Stimulated activated CD8-positive, alpha-beta memory T cell treated with anti-CD3 and anti-CD28 coated beads, Interleukin-4, amount 100 ng/mL, for 1 hour (primary cell): ENCODE measurements at places on chromosomes 1 and 21.

- DNase-seq = no peak
These were observed 303.8 kb upstream of the SPAG17 start for GRCh38 chr1:118488787-118489186.

- no peak for DNase-seq
These were observed 11.2 kb upstream of the CAPZB start for GRCh38 chr1:19496527-19496874.

GRCh38 chr1:211735208-211736170, 60.1 kb upstream of the NEK2 start:
- no peak for DNase-seq

DNA sequence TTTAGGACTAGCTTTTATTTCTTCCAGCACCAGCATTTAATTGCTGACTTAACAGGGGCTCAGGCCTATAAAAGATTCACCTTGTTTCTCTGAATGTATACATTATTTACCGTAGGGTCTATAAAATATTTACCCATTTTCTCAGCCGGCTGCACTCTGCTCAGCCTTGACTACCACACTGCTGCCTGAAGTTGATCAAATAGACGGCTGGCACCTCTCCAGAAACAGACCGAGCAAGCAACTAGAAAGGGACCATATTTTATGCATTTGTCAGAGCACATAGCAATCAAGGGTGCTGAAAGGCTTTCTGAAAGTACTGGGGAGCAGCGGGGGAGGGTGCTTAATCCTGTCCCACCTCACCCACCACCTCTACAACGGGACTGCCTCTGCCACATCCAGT, 64.7 kb upstream of the FGGY start:
- DNase-seq = no peak

- DNase-seq = no peak
These were observed 71.3 kb upstream of the CNTN2 start for GRCh38 chr1:204971517-204972336.

DNA sequence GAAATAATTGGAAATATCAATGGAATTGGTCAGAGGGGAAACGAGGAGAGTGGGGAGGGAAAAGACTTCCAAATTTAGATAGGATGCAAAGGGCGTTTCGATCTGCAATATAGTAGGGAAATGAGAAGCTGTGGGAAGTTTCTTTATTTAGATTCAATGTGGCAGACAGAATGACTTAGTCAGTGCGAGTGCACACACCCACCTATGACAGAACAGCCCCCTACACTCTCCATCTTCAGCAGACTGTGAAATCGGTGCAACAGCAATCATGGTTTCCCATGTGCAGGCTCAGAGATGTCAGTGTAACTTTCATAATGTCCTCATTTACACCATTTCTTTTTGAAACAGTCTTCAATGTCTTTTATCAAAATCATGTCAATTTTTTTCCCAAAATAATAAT, 46.0 kb downstream of the DIP2A start:
- no peak for DNase-seq

DNA sequence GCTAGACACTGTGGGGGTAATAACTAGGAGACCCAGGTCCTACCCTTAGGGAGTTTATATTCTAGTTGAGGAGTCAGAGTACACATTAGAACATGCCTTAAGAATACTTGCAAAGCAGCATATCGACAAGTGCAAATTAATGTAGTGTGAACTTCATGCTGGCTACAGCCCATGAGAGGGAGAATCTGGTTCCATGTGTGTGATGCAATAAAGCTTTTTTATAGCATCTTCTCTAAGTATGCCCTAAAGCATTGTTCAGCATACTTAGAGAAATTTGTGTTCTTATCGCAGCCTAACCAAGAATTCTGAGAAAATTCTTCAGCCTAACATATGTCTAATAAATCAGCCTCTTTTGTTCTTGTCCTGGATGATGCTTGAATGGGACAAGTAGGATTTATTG, 95.5 kb downstream of the SDCCAG8 start:
- no peak for DNase-seq

DNA sequence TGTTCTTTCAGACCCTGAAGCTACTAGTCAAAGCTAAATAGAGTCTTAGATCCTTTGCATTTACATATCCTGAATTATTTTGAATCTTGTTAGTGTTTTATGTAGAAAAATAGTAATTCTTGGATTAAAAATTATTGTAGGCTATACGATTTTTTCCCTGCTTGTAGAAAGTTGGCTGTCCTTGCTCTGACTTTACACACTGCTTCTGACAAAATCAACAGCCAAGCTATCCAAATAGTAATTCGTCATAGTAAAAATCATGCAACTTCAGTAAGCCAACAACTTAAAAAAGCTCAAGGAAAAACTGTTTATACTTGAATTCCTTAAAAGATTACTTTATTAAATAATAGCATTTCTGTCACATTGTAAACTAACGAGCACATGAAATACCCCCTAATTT, 7.5 kb upstream of the KRTAP23-1 start:
- no peak for DNase-seq

- DNase-seq = no peak
These were observed 19.9 kb upstream of the NEK2 start for GRCh38 chr1:211695135-211695816.

- DNase-seq = no peak
These were observed 137.5 kb downstream of the TGFB2 start for GRCh38 chr1:218482683-218483082.

DNA sequence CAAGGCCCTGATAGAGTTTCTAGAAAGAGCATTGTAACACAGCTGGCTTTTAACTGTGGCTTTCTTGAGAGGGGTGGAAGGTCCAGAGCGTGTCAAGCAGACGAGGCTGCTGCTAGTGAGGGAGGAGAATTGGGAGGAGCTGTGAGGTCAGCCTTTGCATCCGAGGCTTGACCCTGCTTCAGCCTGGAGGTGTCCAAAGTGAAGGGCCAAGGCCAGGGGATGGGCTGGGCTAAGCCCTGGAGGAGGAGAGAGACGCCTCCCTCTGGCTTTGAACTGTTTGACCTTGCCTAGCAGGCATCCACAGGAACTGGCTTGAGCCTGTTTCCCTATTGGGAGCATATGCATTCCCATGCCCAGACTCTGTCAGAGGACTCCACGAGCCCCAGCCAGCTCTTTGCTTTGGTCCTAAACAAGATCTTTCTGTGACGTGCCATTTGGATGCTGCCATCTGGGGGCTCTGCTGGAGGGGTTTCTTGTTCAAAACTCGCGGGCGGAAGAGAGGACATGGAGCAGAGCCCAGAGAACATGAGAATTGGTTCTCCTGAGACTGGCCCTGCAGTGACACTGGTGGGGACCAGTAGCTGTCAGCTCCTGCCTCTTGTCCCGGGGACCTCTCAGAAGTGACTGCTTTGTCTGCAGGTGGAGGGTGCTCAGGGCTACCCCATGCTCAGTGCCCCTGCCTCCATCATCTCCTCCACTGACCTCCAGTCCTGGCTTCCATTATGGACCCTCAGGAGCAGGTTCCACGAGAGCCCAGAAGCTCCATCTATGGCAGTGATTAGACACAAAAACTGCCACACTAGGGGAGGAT, 5.5 kb downstream of the ACTRT2 start:
- DNase-seq = no peak

DNA sequence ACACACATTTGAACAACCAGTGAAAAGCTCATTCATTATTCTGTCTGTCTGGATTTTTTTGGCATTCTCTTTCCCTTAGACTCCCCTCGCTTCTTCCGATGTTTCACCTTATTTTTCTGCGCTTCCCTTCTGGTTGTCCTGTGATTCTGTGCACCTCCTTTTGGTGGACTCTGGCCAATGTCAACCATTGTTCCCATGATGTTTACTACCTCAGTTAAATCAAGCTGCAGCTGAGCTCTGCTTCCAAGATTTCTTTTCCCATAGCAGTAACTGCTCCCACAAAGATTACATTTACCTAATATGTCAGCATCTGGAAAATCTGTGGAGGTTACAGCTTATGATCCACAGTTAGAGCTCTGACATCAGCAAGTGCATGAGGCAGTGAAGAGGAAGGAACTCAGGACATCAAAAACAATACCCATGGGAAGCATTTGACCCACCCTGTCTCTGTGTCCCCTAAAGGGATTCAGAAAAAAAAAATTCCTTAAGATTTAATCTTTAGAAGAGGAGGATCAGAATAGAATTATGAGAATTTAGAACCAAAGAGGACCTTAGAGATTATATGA, 69.9 kb upstream of the ADAMTS5 start:
- no peak for DNase-seq

GRCh38 chr1:199522936-199523335, 504.6 kb upstream of the NR5A2 start:
- no peak for DNase-seq

DNA sequence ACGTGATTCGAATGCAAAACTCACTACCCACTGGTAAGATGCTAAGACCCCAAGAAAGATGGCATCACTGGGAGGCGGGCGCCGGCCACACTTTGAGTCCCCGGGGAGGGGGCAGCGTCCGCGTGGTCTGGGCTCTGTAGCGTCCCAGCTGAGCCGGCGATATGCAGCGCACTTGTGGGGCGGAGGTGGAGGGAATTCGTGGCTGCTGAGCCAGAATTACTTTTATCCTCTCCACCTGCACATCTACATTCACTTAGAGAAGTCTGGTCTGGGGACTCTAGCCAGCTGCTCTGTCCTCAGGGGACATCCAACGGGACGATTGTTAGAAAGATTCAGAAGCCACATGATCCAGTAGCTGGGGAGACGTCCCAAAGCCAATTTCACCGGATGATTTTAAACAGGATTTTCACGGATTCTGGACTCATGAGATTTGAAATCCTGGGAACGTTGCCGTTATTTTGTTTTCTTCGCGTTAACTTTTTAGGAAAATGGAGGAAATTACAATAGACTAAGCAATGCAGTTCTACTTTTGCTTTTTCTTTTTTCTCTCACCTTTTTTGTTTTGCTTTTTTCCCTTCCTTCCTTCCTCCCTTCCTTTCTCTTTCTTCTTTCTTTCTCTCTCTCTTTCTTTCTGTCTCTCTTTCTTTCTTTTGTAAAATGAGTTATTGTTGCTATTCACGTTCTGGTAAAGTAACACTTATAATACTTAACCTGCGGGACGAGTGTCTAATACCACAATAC, 1.3 kb downstream of the JAM2 start:
- DNase-seq = no peak

GRCh38 chr1:163528710-163529348, 207.1 kb downstream of the NUF2 start:
- no peak for DNase-seq

GRCh38 chr1:174680101-174680500, 232.3 kb downstream of the GPR52 start:
- DNase-seq = no peak

DNA sequence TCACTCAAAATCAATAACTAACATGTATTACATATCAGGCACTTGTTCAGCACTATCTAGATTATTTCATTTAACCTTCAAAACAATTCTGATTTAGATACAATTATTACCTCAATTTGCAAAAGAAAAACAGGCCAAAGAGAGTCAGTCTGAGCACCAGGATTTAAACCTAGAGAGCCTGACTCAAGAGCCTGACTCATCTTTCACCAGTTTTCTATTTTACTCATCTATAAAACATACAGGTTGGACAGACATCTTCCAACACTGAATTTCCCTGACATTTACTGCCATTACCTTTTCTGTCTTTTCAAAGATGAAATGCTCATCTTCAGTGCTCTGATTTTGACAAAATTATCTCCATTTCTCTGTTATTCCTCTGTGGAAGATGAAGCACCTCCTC, 116.5 kb downstream of the MRPL39 start:
- no peak for DNase-seq

DNA sequence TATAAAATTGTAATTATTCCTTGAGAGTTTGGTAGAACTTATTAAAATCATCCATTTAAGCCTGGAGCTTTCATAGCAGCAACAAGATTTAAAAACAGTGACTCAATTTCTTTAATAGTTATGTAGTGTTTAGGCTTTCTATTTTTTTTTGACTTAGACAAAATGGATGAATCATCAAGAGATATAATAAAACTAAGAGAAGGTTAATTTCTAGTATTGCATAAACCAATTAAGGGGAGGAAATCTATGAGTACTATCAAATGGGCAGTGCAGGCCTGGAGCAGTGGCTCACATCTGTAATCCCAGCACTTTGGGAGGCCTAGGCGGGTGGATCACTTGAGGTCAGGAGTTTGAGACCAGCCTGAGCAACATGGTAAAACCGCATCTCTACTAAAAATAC, 416.3 kb upstream of the USP24 start:
- no peak for DNase-seq

GRCh38 chr1:180536821-180537372, 21.9 kb upstream of the OVAAL start:
- no peak for DNase-seq

- no peak for DNase-seq
These were observed 29.2 kb downstream of the NID1 start for GRCh38 chr1:236035681-236036101.

- no peak for DNase-seq
These were observed 333.4 kb upstream of the PKN2 start for GRCh38 chr1:88350648-88351047.

DNA sequence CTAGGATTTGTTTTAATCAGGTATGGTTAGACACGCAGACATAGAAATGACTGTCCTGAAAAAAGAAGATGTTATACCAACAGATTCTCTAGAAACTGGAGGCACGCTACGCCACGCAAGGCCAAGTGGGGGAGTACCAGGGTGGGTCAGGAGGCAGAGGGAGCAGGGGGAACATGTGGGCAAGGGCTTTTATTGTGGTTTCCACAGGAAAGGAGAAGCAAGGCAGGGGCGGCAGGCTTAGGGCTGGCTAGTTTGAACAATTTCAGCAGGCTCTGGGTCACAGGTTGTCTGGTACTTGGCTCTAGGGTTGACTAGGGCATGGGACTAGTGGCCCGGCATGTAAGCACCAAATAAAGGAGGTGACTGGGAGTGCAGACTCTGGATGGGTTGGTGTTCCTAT, 7.2 kb downstream of the MTARC2 start:
- DNase-seq = no peak

DNA sequence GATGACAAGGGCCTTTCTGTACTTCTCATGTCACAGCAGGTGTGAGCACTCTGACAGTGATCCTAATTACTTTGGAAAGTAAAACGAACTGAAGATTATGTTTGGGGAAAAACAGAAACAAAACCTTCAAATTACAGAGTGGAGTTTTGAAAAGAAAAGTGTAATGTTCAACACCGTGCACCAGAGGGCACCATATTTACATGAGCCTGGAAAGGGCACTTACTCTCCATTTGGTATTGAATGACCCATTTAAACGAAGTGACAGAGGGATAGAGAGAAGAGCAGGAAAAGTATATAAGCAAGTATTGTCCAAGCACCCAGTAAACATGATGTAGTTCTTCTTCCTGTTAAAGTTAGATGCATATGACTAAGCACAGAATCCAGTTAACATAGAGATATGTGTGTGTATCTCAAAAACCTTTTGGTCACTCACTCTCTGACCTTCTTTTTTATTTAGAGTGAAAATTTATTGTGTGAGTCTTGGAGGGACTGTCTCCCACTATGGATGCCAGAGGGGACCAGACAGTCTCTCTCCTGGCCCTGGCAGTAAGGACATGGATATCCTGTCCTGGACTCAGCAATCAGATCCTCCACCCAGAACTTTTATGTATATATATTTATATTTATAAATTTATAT, 3.8 kb upstream of the RGSL1 start:
- DNase-seq = no peak

GRCh38 chr1:156114919-156115513, 505 bp downstream of the LMNA start:
- DNase-seq = no peak

DNA sequence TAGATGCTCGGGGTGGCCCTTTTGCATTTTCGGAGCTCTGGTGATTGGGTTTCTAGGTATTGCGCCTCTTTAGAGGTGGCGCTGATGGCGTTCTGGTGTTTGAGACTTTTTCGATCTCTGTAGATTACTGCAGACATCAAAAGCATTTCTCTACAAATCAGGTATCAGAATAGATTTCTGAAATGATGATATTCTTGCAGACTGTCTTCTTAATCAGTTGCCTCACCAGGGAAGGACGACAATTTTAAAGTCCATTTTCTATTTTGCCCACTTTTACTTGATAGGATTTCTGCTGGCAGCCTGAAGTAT, 65.2 kb upstream of the VAMP3 start:
- DNase-seq = no peak
